ENCODE measurements at places on chromosomes 12 and 14. TPM values are rescaled to one million over a fixed set of nuclear protein-coding genes. Genes with fewer than 3 reads are reported as not detected.

- H3K4me3 ChIP-seq = no peak overlapping the region
- no peaks in the 10 kb centered on the region for H3K36me3 ChIP-seq
- H3K27me3 ChIP-seq = no peaks in the 10 kb centered on the region
- no peaks in the 10 kb centered on the region for H3K4me1 ChIP-seq
Observed at GRCh38 chr12:123912415-123913380, 59.9 kb downstream of the CCDC92 start.

Gene RBMS2
- polyA plus RNA-seq = 5.4 TPM

- peaks cover 11% of the 10 kb centered on the region for H3K4me1 ChIP-seq
- H3K27me3 ChIP-seq = no peaks in the 10 kb centered on the region
- peak; percentile 28 for DNase-seq
- peak overlapping the region; percentile 73 for H3K4me3 ChIP-seq
Observed at GRCh38 chr12:56315249-56315621, 553 bp downstream of the CNPY2 start.

GRCh38 chr12:50545213-50545612 is 40.4 kb downstream of the DIP2B start:
- H3K4me3 ChIP-seq = no peak overlapping the region
- H3K27ac ChIP-seq = peak overlapping the region; percentile 9
- no peaks in the 10 kb centered on the region for H3K27me3 ChIP-seq
- DNase-seq = no peak
- no peaks in the 10 kb centered on the region for H3K36me3 ChIP-seq
- H3K4me1 ChIP-seq = peaks cover 26% of the 10 kb centered on the region

DNA sequence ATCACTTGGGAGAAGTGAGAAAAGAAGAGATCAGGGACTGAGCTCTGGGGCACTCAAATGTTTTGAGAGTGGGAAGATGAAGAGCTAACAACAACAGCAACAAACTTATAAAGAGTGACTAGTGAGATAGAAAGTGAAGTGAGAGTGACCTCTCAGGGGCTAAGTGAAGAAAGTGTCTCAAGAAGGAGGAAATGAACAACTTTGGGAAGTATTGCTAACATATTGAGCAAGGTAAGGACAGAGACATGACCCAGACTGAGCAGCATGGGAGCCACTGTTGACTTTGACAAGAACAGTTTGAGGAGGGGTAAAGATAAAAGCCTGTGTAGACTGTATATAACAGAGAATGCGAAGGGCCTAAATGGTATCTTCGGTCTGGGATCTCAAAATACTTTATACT is 155.1 kb upstream of the BTG1 start:
- no peak overlapping the region for H3K4me3 ChIP-seq
- DNase-seq = no peak
- no peaks in the 10 kb centered on the region for H3K27me3 ChIP-seq
- no peaks in the 10 kb centered on the region for H3K36me3 ChIP-seq

DNA sequence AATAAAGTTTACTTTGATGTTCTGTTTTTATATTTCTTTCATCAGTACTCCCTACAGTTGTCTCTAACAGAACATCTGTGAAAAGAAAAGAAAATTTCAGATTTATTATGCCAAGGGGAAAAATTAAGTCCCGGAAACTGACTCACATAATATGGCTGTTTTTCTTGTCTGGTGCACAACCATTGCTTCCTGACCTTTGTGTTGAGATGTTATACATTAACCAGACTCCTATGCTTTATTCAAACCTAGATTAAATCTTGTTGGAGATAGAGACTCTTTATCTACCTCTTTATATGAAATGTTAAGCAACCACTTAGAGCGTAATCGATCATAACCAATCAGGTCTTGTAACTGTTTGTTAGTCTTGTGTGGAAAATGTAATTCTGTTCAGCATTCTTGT is 37.6 kb upstream of the BICD1 start:
- no peaks in the 10 kb centered on the region for H3K36me3 ChIP-seq
- DNase-seq = no peak
- no peak overlapping the region for H3K4me3 ChIP-seq
- H3K27me3 ChIP-seq = no peaks in the 10 kb centered on the region
- H3K27ac ChIP-seq = no peak overlapping the region

Gene KLHL33
- polyA plus RNA-seq = 0.15 TPM

All from pancreas (tissue), 10 donors.